D341Med (cell line): ENCODE measurements at places on chromosomes 3 and 15.

- no peak for DNase-seq
Observed at GRCh38 chr15:83810110-83810509, 156.2 kb downstream of the ADAMTSL3 start.

DNA sequence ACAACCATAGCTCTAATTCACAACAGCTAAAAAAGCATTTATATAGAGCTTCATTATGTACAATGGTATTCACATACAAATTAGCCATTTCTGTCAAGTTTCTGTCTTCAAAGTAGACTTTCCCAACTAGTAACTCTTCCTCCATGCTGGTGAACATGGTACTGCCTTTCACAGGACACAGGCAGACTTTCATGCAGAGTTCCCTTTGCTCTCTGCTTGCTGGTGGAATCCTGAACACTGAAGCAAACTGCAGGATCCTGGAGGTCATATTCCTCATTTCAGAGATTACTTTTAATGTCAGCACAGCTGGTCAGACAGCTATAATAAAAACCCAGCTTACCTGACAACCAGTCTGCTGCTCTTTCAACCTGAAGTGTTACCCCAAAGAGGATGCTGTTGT, 53.6 kb downstream of the TASOR start:
- DNase-seq, result no peak

- no peak for DNase-seq
Observed at GRCh38 chr3:56981445-56982230, 78.8 kb upstream of the SPATA12 start.

GRCh38 chr3:127467391-127467790, 123.1 kb downstream of the TPRA1 start:
- DNase-seq, result no peak

- DNase-seq, result no peak
Observed at GRCh38 chr3:185460309-185460708, 38.5 kb downstream of the TMEM41A start.
